Iris pigment epithelial cell (primary cell): ENCODE measurements at places on chromosomes 5 and 9.

DNA sequence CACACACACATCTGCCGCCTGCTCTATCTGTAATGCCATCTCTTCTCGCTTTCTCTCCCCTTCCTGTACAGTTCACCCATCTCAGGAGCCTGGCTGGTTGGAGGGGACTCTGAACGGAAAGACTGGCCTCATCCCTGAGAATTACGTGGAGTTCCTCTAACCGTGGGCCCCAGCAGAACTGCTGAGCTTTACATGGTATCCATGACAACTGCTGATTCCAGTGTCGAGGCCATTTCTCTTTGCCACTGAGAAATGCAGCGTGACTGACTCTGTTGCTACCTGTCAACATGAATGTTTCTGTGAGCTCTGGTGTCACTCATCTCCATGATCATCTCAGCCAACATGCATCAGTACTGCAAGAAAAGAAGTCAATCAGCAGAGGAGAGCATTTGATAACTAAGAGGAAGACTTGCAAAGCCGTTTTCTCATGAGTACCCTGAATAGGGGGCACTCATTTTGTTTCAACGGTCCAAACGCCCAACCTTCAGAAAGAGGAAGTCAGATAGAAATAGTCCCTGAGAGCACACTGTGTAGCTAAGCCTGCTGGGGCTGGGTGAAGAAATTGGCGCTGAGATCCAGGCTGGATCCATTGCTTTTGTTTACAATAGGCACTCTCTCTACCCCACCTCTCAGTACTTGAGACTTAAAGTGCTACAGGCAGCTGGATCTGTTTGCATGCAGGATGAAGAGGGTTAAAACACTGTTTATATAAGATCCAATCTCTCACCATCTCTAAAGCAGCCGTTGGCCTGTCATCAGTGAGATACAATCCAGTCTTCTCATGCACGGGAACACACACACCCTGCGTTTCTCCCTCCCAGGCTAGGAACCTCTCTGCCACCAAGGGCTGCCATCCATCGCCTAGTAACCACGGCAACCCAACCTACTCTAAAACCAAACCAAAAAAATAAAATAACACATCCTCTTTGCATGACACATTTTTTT, 180.9 kb downstream of the NR3C1 start:
- DNase-seq: peak; percentile 31

DNA sequence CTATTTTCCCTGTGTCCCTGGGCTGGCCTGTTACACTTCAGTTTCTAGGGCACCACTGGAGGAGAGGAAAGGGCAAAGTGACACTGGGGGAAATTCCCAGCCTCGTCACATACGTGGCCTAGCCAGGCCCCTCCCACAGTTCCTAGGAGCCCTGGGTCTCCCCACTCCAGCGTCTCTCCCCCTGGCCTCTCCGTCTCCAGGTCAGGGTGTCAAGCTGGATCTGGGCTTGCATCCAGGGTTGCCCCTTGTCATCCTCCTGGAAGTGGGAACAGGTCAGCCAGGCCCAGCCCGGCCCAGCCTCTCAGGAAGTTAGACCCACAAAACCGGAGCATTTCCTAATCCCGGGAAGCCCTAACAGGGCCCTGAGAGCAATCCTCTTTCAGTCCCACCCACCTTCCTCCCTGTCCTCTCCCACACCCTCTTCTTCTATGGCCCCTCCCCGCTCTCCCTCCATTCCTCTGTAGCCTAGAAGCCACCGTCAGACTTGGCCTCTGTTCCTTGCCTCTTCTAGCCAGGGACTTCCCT, 4.7 kb upstream of the TNIP1 start:
- DNase-seq: peak; percentile 48

DNA sequence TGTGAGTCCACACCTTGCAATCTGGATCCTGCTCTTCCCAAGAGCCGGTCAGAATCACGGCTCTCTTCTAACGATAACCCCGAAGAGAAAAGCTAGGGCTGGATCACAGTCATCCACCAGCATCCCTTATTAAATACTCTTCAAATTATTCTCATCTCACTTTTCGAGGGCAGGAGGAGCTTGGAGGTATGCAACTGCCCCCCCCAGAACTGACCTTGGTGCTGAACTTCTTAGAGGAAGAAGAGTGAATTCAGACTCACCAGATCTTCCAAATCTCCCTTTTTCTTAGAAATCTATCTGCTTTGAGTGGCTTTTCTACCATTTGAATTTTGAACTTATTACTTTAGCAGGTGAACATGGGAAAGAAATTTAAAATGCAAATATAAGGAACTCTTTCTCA, 75.7 kb downstream of the MED10 start:
- no peak for DNase-seq

DNA sequence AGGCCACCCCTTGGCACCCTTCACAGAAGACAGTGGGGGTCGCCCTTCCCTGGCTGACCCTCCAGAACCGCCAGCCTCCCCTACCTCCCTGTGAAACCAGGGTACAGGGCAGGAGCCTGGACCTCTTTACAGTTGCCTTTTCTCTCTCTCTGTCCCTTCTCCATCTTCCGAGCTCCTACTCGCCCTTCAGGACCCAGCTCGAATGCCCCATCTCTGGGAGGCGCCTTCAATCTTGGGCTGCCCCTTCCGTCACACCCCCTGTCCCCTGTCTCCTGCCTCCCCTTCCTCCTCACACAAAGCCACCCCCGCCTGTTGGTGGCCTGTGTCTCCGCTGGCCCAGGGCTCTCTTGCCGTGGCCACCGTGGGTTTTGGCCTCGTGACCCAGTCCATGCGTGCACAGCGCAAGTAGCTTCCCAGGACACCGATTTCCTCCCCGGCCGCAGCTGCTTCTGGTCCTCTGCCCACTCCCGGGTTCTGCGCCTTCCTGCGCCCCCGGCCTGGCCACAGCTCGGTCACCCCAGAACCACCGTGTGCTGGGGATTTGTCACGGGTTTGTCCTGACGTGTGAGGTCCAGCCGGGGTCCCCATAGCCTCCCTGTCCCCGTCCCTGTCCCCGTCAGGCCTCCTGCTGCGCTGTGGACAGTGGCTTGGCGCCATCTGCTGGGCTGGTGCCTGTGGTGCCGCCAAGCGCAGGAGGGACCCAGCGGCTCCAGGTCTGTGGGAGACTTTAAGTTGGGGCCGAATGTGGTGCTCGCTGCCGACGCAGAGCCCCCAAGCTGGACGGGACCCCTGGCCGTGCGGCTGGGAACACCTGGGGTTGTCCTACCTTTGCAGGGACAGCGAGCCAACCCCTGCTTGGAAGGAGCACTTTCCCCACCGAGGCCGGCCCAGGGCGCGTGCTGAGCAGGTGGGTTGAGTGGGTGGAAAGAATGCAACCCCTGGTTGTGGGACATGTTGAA, 4.0 kb upstream of the TMEM250 start:
- peak; percentile 39 for DNase-seq

DNA sequence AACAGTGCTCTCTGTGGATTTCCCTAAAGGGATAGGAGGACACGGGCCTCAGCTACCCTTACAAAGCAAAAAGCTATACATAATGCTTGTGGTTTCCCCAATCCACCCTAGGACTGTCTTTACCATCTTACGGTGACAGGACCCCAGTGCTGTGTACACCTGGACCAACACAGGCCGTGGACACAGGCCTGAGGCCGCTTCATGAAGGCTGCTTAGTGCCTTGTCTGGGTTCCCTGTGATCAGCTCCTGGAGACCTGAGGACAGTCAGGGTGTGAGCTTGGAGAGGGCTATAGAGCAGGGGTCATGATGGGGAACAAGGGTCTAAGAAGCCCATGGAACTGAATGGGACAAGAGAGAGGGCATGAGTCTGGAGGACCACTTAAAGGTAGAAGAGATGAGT, 2.9 kb downstream of the FANCG start:
- DNase-seq: no peak

DNA sequence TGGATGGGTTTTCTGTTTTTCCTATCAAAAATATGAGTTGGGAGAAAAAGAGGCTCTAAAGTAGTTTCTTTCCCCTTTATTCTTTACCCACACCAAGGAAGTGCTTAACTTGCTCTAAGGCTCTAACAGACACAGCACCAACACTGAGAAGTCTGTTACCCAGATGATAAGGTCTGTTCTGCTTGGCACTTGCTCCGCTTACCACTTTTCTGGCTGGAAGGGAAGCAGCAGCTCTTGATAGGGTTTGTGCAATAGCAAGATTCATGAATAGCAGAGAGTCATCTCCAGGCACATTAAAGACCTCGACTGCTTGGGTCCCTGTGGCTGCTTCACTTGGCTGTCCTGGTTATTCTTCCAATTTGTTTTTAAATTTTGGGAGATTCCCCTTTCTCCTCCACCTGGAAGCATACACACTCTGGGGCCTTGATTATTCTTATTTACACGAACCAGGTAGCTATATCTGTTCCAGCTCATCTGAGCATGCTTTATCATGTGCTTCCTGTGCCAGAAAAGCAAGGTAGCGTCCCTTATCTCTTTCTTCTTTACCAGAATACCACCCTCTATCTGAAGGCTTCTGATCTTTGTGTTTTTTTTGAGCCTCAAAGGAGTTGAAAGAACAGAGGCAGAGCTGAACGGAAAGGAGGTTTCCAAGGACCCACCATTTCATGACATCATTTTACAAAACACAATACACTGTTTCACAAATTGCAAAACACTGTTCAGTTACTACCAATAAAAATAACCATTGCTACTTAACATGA, 24.8 kb downstream of the PPP3R2 start:
- DNase-seq: no peak

DNA sequence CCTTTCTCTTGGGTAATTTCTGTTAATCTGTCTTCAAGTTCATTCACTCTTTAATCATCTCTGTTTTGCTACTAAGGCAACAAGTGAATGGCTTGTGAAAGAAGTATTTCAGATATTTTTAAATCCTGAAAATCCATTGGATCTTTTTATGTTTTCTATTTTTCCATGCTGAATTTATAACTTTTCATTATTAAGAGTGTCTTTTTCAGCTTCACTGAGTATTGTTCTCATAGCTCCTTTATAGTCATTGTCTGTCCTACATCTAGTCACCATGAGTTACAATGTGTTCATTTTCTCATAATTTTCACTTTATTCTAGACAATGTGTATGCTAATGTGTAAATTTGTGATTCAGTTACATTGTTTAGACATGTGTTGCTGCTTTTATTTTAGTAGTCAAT, 556.4 kb downstream of the TUSC1 start:
- no peak for DNase-seq

DNA sequence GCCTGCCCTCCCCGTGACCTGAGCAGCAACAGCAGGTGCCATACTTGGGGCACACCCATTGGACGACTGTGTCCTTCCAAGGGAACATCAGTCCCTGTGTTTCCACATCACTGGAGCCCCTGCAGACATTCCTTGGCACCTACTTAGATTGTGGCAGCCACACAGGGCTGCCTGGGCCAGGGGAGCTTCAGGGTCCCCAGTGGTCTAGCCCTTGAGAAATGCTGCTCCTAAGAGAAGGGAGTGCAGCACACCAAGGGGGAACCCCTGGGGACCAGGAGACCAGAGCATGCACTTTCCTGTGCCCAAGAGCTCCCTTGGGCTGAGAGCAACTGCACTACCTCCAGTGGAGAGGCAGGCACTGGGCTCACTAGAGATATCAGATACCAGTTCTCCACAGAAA, 20.1 kb upstream of the ABLIM3 start:
- DNase-seq: no peak

GRCh38 chr9:18717759-18718158, 243.8 kb downstream of the ADAMTSL1 start:
- DNase-seq: no peak

DNA sequence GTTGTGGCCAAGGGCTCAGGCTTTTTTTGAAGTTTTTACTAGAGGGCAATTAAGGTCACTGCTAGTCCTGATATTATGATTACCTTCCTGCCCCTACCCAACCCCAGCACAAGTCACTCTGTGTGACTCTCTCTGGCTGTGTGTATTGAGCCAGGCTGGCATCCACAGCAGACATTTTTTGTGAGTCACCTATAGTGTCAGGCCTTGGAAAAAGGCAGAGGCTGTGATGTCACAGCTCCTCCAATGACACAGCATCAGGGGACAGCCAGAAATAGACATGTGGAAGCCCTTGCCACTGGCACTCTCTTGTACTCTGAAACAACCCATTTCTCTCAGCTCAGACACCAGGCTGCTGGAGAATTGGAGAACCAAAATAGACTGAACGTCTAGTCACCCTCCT, 145.4 kb downstream of the NMUR2 start:
- no peak for DNase-seq

DNA sequence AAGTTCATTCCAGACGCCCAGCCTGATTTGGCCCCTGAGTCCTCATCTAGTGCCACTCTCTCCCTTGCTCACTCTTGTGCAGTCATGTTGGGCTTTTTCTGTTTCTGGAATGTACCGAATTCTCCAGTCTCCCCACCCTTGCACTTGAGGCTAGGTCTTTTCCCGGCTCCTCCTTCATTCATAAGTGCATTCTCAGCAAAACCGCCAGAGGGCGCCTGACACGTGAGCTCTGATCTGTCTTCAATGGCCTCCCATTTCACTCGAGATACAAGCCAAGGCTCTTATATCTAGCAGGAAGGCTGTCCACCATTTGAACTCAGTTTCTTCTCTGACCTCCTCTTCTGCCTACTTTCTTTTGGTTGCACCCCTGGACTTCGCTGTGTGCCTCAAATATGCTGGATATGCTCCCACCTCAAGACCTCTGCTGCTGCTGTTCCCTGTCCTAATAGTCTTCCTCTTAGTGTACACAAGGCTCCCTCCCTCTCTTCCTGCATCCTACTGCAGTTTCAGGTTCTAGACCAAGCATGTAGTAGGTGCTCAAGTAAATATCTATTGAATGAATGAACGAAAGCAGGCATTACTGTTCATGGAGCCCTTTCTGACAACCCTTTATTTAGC, 568.1 kb upstream of the WWC1 start:
- DNase-seq: peak; percentile 77

- DNase-seq: no peak
These were observed 376.1 kb upstream of the IRX4 start for GRCh38 chr5:2258861-2259260.
